ENCODE measurements at places on chromosomes 16 and 17. TPM values are rescaled to one million over a fixed set of nuclear protein-coding genes. Genes with fewer than 3 reads are reported as not detected.

- H3K4me3 ChIP-seq, result no peak overlapping the region
- peak; percentile 72 for DNase-seq
- H3K36me3 ChIP-seq, result no peaks in the 10 kb centered on the region
- H3K4me1 ChIP-seq, result peaks cover 12% of the 10 kb centered on the region
Measured at GRCh38 chr16:88561485-88562359, 8.5 kb upstream of the ZC3H18 start.

The ASGR2 gene
- not detected for total RNA-seq

DNA sequence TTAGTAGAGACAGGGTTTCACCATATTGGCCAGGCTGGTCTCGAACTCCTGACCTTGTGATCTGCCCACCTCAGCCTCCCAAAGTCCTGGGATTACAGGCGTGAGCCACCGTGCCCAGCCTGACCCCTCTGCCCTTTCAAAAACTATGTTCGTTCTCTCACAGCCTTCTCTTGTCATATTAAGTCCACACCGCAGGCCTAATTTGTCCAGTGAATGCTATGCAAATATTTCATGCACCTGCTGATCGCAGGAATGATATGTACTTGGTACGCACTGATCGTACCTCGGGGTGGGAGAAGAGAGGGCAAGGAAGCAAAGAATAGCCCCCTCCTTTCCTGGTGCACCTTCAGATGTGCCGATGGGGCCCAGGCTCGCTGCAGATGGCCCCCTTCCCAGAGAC is 3.0 kb upstream of the BIRC5 start:
- peaks cover 5% of the 10 kb centered on the region for H3K4me1 ChIP-seq
- no peaks in the 10 kb centered on the region for H3K27me3 ChIP-seq
- DNase-seq, result no peak
- peaks cover 13% of the 10 kb centered on the region for H3K36me3 ChIP-seq

The CLEC16A gene
- 25.4 TPM for total RNA-seq

GRCh38 chr17:41004397-41004796 is 4.5 kb downstream of the KRTAP3-1 start:
- H3K4me3 ChIP-seq, result no peak overlapping the region
- peaks cover 2% of the 10 kb centered on the region for H3K27me3 ChIP-seq
- no peaks in the 10 kb centered on the region for H3K36me3 ChIP-seq
- no peak overlapping the region for H3K27ac ChIP-seq
- H3K4me1 ChIP-seq, result no peaks in the 10 kb centered on the region
- DNase-seq, result no peak

DNA sequence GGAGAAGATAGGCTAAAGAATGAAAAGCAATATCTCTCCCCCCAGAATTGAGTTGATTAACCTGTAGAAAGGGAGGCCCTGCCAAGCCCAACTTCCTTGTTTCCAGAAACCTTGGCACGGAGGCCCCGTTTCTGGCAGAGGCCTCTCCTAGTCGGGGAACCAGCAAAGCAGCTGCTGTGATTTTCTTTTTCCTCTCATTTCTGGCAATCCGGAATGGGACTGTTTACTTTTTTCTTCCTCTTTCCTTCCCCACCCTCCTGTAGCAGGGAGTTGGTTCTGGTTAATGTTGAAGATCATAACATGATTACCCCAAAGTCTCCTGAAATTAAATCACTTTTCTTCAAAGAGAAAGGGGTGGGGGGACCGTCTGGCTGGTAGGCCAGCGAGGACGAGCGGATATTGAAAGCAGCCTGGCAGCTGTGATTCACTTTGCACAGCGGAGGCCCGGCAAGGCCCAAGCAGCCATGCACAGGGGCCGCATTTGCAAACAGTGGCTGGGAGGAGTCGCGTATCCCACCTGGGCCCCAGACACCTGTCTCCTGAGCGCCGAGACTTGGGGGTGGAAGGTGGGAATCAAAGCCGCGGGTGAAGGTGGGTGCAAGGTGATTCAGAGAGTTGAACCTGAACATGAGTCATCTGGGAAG is 51.5 kb downstream of the NTN1 start:
- no peak overlapping the region for H3K27ac ChIP-seq
- no peaks in the 10 kb centered on the region for H3K4me1 ChIP-seq
- no peaks in the 10 kb centered on the region for H3K36me3 ChIP-seq
- peaks cover 2% of the 10 kb centered on the region for H3K27me3 ChIP-seq

GRCh38 chr17:56973520-56973919 is 4.4 kb upstream of the SCPEP1 start:
- no peak overlapping the region for H3K27ac ChIP-seq
- DNase-seq, result no peak
- H3K4me1 ChIP-seq, result peaks cover 10% of the 10 kb centered on the region
- no peak overlapping the region for H3K4me3 ChIP-seq
- peaks cover 3% of the 10 kb centered on the region for H3K27me3 ChIP-seq

GRCh38 chr16:85677383-85677967 is 11.3 kb downstream of the GINS2 start:
- DNase-seq, result no peak
- no peaks in the 10 kb centered on the region for H3K27me3 ChIP-seq
- peaks cover 7% of the 10 kb centered on the region for H3K4me1 ChIP-seq
- H3K36me3 ChIP-seq, result peaks cover 59% of the 10 kb centered on the region

GRCh38 chr17:68179236-68179925 is 68.5 kb upstream of the AMZ2 start:
- peaks cover 36% of the 10 kb centered on the region for H3K4me1 ChIP-seq
- H3K4me3 ChIP-seq, result no peak overlapping the region
- no peak for DNase-seq
- H3K27me3 ChIP-seq, result no peaks in the 10 kb centered on the region

GRCh38 chr17:32971171-32971570 is 20.5 kb upstream of the SPACA3 start:
- H3K4me1 ChIP-seq, result peaks cover 5% of the 10 kb centered on the region
- DNase-seq, result peak; percentile 53
- peaks cover 4% of the 10 kb centered on the region for H3K27me3 ChIP-seq
- H3K4me3 ChIP-seq, result no peak overlapping the region
- H3K36me3 ChIP-seq, result no peaks in the 10 kb centered on the region
- no peak overlapping the region for H3K27ac ChIP-seq

The PRAC2 gene
- total RNA-seq, result not detected

DNA sequence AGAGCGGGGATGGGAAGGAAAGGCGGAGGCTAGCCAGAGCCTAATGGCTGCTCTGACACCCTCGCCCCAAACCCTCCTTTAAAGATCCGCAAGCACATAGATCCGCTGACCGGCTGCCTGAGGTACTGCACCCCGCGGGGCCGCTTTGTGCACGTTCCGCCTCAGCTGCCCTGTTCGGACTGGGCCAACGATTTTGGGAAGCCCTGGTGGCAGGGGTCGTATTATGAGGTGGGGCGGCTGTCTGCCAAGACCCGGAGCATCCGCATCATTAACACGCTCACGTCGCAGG is 663 bp downstream of the CYB5D1 start:
- no peak overlapping the region for H3K4me3 ChIP-seq
- peak; percentile 56 for DNase-seq
- H3K27me3 ChIP-seq, result no peaks in the 10 kb centered on the region

The HNF1B gene
- not detected for total RNA-seq

DNA sequence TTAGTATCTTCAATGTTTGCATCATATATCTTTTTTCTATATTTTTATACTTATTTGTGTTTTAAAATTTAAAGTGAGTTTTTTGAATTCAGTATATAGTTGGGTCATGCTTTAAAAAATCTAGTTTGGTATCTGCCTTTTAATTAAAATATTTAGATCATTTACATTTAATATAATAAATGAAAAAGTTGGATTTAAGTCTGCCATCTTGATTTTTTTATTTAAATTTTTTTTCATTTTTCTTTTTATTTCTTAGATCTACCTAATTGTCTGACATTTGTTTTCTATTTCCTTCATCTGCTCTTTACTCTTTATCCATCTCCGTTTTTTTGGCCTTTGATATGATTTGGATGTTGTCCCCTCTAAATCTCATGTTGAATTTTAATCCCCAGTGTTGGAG is 50.0 kb upstream of the N4BP1 start:
- H3K27ac ChIP-seq, result no peak overlapping the region
- peaks cover 6% of the 10 kb centered on the region for H3K36me3 ChIP-seq
- H3K27me3 ChIP-seq, result no peaks in the 10 kb centered on the region
- no peak for DNase-seq
- H3K4me3 ChIP-seq, result no peak overlapping the region

GRCh38 chr17:147796-148740 is 10.7 kb downstream of the SCGB1C2 start:
- no peaks in the 10 kb centered on the region for H3K36me3 ChIP-seq
- H3K4me1 ChIP-seq, result no peaks in the 10 kb centered on the region
- no peak for DNase-seq
- H3K4me3 ChIP-seq, result no peak overlapping the region

The SLC5A11 gene
- not detected for total RNA-seq
